Coronary artery (tissue), 2 donors: ENCODE measurements at places on chromosomes 1 and 21.

DNA sequence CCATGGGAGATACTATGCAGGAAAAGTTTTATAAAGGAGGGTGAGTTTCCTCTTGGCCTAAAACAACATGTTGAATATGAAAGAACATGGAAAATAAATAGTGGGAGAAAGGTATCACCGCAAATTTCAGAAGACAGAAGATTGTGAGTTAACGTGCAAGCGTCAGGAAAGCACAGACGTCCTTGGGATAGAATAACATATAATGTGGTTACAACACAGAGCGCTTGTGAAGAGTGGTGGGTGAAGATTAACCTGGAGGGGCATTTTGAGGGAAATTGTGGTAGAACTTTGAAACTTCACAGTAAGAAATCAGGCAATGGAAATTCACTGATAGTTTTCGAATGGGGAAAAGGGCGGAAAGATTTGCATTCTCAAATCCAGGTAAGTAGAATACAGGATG lies 47.3 kb downstream of the NEGR1 start:
- no peak for DNase-seq

GRCh38 chr1:3145532-3146325 lies 76.7 kb downstream of the PRDM16 start:
- no peak for DNase-seq

- no peak for DNase-seq
Measured at GRCh38 chr1:2928366-2929325, 92.6 kb upstream of the ACTRT2 start.

DNA sequence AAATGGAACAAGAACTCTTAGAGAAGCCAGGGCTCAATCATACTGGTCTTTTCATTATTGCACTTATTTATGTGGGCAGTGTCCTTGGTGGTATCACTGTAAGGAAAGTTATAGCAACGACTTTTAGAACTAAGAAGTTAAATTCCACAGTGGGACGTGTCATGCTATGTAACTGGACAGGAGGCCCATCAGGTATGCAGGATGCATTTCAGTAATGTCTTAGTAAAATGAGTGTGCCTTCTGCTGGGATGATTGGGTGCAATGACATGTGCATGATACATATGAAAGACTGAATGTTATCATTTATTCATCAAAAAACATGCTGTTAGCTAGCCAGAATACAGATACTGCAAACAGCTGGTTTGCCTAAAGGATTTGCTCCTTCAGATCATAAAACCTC lies 6.9 kb upstream of the ATP1B1 start:
- no peak for DNase-seq

DNA sequence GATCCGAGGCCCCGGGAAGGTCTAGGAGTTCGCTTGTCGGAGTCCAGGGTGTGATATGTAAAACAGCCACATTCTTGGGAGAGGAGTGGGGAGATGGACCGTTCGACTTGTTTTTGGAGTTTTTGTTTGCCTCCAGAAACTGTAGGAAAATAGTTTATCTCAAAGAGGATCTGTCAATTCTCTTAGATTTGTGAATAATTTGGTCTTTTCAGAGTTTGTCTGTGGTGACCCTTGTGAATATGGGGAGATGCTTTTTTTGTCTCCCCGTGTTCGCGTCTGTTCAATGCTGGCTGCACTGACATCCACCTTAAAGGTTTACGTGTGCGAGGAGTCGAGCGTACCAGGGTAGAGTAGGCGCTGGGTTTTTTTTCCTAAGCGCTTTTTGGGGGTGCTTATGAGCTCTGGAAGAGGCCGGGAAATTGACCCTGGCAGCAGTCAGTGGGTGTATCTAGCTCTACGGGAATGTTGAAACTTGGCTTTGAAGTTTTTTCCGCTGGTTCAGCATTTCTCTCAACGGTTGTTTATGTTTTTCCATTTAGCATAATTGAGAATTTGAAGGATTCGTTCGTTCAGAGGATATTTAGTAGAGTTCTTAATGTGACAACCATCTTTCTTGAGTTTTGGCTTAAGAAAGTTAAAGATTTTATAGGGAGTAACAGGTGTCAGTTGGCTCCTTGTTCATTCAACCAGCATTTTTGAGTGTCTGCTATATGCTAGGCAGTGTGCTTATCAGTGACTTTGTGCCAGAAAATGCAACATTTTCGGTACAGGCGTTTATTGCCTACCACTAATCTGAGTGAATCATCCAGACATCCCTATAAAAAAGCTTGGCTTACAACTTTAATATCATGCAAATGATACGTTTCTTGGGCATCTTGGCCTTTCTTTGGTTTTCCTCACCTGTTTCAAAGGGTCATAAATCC lies 1.2 kb downstream of the SZRD1 start:
- no peak for DNase-seq

- peak; percentile 96 for DNase-seq
Measured at GRCh38 chr1:220879076-220879508, at the start of gene HLX. Gene HLX, plus strand, starts transcription at chr1:220879443. Its CDS starts 415 bp downstream, at chr1:220879858.
